ENCODE measurements at places on chromosomes 12 and 14. TPM values are rescaled to one million over a fixed set of nuclear protein-coding genes. Genes with fewer than 3 reads are reported as not detected.

- DNase-seq: no peak
These were observed 51.5 kb downstream of the MED13L start for GRCh38 chr12:116226026-116226425.

- no peak for DNase-seq
These were observed 233.1 kb downstream of the PTPRO start for GRCh38 chr12:15555446-15555845.

GRCh38 chr12:97046901-97047300, 139.8 kb downstream of the NEDD1 start:
- DNase-seq: no peak

DNA sequence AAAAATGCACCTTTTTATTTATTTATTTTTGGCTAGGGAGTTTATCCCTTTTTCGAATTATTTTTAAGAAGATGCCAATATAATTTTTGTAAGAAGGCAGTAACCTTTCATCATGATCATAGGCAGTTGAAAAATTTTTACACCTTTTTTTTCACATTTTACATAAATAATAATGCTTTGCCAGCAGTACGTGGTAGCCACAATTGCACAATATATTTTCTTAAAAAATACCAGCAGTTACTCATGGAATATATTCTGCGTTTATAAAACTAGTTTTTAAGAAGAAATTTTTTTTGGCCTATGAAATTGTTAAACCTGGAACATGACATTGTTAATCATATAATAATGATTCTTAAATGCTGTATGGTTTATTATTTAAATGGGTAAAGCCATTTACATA, 14.9 kb upstream of the SNAPC1 start:
- DNase-seq: no peak

DNA sequence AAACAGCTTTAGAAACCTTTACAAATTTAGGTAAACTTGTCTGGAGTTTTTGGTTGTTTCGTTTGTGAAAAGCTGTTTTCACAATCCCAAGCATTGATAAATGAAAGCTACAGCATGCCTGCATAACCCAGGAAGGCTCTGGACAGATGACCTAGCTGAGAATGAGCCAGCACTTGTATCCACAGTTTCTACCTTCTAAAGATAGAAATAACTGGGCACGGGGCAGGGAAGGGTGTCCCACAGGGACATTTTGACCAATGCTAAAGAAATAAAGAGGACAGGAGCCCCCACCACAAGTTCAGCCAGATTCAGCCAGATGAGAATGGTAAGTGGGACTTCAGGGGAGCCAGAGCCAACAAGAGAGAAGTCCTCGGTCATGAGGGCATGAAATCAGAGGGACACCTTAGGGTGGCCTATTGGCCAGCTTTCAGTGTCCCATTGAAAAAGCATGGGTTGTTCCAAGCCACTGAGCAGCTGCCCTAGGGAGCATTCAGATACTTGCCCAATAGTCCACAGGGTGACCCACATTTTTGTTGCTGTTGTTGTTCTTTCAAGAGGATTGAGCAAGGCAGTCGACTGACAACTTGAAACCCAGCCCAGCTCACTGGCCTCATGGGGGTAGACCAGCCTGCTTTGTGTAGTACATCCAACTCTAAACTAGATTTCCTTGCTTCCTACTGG, 140.3 kb upstream of the NUDT4 start:
- DNase-seq: no peak

GRCh38 chr14:55339770-55340169, 68.5 kb downstream of the FBXO34 start:
- no peak for DNase-seq

- DNase-seq: no peak
These were observed 29.1 kb upstream of the DEGS2 start for GRCh38 chr14:100188392-100189030.

- peak; percentile 84 for DNase-seq
These were observed at the start of gene WIF1 for GRCh38 chr12:65121049-65121955. Gene WIF1 (minus strand): TSS chr12:65121305. CDS start chr12:65121191, 114 bp downstream.

- no peak for DNase-seq
These were observed 109.4 kb upstream of the ATF7IP start for GRCh38 chr12:14256121-14256520.

GRCh38 chr12:817941-818600, 65.7 kb downstream of the WNK1 start:
- no peak for DNase-seq

Gene SPPL3
- total RNA-seq: 9.5 TPM

Gene TMTC2
- total RNA-seq: 4.8 TPM

Gene GRIP1
- total RNA-seq: 73.8 TPM

Gene IQSEC3
- 0.45 TPM for total RNA-seq

Gene WDHD1
- 70.4 TPM for total RNA-seq

Gene TCL1B
- 18.5 TPM for total RNA-seq
